ENCODE measurements at places on chromosomes 7 and 10.

DNA sequence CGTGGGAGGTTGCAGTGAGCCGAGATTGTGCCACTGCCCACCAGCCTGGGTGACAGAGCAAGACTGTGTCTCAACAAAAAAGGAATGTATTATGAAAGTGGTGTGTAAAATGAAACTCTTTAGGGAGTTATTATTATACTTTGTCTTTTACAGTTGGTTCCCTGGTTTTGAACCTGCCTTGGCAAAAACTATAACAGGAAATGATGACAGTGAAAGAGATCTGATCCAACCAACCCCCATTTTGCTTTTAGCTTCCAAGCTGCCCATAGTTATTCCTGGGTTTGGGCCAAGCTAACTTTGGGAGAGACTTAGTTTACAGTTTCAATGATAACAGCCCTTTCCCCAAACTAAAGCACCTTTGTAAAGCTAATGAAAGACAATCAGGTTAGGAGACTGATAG, 34.1 kb upstream of the NMT2 start:
- DNase-seq: no peak

DNA sequence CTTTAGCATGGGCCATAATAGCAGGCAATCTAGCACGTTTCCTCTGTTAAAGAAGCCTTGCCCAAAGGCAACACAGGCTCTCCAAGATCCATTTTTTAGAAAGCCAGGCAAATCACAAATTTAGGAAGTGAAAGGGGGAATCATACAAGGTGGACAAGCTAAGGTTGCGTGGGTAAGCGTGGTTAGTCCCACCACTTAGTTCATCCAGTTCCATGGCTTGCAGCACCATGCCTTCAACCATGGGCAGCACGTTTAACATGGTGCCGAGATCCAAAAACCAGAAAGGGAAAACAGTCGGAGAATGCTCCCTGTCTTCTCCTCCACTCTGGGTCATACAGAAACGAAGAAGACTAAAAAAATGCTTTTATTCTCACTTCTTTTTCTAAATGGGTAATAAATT, 234.4 kb upstream of the IMMP2L start:
- DNase-seq: no peak

- no peak for DNase-seq
Measured at GRCh38 chr7:156031679-156032478, 219.6 kb upstream of the SHH start.

DNA sequence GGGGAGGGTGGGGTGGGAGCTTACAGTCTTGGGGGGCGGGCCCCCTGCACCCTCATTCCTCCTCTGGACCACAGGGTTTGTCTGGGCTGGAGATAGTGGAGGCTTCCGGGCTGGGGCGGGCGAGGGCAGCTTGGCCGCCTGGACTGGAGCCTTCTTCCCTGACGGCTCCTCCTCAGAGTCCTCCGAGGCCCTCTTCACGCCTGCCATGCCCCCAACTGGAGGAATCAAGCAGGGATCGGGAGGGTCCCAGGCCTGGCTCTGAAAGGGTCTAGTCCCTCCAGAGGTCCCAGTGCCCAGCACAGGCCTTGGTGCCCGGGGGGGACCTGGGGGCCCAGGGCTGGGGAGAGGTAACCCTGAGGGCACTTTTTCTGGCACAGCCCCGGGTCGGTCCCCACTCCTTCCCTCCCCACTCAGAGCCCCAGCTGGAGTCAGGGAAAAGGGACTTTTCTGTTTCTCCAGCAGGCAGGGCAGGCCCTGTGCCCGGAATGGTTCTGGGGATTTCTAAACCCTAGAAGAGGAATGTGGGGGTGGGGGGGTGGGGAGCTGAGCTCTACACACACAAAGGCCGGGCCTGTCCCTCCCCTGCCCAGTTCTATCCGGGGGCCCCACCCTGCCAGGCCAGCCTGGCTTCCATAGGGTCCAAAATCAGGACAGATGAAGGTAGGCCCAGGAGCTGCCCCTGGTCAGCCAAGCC, 11.6 kb downstream of the MICALL2 start:
- DNase-seq: no peak

DNA sequence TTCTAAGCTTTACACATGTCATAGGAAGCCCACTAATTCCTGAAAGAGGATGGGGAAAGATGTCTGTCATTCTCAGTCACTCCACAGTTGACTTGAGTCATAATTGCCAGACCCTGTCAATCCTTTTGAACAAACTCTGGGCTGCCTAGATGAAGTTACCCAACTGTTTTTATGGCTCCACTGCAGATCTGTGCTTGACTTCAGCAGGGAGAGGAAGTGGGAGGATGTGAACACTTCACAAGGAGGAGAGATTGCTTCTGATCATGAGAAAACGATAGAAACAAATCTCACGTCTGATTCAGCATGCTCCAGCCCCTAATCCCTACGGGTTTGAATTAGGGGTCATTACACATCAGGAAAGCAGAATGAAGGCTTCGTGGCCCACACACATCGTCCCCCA, 596.6 kb upstream of the CELF2 start:
- no peak for DNase-seq

DNA sequence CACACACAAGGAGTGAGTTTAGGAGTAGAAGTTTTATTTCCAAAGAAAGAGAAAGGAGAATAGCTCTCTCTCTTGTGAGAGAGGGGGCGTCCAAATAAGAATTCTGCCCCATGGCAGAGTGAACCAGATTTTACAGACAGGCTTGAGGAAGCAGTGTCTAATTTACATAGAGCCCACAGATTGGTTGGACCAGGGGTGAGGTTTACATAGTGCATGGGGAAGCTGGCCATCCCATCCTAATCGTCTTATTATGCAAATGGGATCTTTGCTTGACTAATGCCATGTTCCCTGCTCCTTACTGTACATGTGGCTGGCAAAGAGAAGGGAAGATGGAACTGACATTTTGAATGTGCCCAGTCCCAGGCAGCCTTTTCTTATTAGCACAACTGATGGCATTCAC, 60.0 kb upstream of the ACSM6 start:
- DNase-seq: no peak

DNA sequence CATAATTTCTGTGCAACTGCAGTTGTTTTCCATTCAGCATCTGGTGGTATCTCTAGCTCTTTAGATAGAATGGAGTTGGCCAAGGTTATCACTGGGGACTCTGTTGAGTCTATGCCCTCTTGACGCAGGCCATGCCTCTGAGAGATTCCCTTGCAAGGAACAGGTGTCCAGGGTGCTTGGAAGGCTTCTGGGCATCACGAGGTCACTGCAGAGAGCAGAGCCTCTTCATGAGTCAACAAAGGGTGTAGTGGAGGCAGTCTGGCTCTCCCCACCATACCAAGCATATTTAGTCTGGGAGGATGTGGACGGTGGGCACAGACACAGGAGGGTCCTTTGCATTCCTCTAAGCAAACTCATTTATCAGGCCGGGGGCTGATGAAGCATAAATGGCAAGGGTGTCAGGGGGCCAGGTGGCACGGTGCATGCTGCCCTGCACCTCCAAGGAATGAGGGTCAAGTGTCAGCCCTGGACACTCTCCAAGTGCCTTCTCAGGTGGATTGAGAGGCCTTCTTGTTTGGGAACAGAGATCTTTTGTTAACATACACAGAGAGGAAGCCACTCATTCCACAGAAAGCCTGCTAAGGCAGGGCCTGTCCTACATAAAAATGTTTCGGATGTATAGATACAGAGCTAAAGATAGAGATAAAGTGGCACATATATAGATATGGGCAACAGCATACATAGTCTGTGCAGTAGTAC, 328.6 kb downstream of the INHBA start:
- DNase-seq: no peak

GRCh38 chr10:113616244-113617074, 47.4 kb downstream of the NRAP start:
- no peak for DNase-seq

GRCh38 chr10:69009360-69009759, 20.8 kb downstream of the KIFBP start:
- no peak for DNase-seq

- no peak for DNase-seq
Measured at GRCh38 chr7:47878662-47879061, 69.6 kb downstream of the PKD1L1 start.

DNA sequence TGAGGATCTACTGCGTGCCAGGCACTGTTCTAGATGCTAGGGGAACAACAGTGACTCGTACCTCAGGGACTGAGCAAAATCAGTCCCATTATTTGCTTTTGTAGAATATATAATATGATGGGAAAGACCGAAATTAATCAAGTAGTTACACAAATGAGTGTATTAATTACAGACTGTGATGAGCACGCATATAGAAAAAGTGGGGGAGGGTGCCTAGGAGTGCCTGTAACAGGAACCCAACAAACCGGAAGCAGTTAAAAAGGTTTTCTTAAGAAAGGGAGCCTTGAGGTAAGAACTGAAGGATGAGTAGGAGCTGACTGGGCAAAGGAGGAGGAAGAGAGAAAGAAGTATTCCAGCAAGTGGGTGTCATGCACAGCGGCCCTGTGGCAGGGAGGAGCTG, 28.2 kb upstream of the IL6 start:
- DNase-seq: no peak

- DNase-seq: no peak
Measured at GRCh38 chr10:107732045-107732444, 567.5 kb upstream of the SORCS1 start.

DNA sequence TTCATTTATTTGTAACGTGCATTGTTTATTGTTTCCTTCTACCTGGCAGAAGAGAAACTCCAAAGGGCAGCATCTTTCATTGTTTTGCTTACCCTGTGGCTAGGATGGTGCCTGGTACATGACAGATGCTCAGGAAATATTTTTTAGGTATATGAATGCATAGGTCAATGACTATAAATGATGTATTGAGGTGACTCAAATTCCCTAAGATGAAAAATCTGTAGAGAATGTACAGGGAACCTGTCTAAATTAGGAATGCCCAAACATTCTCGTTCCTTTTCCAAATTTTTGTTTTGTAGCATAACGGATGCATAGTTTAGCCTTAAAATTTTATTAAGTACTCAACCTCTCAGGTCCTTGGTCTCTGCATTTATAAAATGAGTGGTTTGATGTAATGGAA, 71.6 kb downstream of the NRP1 start:
- no peak for DNase-seq

DNA sequence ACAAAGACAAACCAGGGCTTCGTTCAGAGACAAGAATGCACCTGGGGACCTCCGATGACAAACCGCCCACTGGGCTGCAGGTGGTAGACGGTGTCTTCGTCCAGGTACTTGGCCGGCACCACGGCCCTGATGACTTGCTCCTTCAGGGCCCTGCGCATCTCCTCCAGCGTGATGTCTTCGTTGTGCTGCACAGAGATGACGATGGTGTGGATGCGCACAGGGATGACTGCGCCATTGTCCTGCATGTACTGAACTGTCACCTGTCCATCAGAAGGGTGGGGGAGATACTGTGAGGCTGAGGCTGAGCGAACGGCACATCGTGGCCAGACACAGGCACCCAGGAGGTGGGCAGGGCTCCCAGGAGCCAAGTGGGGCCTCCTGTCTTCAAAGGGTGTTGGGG, 13.1 kb downstream of the MAT1A start:
- no peak for DNase-seq

GRCh38 chr10:112949143-112949823, 764 bp upstream of the TCF7L2 start:
- no peak for DNase-seq

- DNase-seq: no peak
Measured at GRCh38 chr10:76942628-76943416, 694.8 kb downstream of the KCNMA1 start.

- no peak for DNase-seq
Measured at GRCh38 chr10:2137549-2138174, 400.3 kb upstream of the ADARB2 start.

DNA sequence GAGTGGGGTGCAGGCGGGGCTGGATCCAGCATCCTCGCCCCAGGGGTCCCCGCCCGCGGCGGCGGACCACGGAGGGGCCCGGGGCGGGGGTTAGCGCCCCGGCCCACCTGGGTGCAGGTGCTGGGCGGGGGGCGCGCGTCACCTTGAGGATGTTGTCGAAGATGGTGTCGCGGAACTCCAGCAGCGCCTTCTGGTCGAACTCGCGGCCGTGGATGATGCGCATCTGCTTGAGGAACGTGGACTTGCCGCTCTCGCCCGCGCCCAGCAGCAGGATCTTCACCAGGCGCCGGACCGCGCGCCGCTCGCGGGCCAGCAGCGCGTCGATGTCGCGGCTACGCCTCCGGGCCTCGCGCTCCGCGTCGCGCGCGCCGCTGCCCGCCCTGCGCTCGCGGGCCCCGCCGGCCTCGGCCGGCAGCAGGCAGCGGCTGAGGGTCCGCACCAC, 376 bp downstream of the GNA12 start:
- DNase-seq: no peak

GRCh38 chr7:2972835-2973161, 70.9 kb downstream of the CARD11 start:
- no peak for DNase-seq

- no peak for DNase-seq
Measured at GRCh38 chr7:50647286-50647980, 82.2 kb upstream of the DDC start.

DNA sequence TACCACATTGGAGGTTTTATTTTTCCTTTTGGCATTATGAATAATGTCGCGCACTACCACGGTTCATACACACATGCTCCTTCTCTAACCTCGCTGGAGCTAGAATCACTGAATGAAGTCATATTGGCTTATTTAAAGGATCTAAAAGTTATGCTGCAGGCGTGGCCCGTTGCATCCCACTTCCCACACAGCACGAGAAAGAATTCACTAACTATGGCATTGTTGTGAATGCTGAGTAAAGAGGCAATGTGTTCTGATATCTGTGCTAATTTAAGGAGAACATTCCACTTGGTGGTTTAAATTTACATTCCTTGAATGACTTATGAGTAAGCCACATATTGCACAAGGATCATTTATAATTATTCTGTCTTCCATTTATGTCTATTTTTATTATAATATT, 20.7 kb downstream of the TCERG1L start:
- no peak for DNase-seq

- DNase-seq: no peak
Measured at GRCh38 chr10:75105576-75106197, 5.8 kb upstream of the SAMD8 start.

GRCh38 chr10:119413093-119413453, 129.4 kb downstream of the RGS10 start:
- no peak for DNase-seq

DNA sequence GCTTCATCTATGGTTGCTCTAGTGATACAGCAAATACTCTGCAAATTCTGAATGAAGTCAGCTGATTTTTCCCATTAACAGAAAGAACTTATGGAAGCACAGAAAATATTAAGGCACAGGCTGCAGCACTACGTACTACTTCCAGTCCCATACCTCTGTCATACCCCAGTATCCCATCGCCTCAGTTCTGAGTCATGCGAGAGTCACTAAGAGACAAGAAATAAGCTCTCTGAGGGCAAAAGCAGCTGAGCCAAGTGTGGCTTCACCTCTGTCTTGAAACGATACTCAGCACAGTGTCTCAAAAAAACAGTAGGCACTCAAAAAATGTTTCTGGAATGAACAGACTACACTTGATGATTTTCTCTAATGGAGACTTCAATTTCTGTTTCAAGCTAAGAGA, 48.2 kb downstream of the EZH2 start:
- DNase-seq: no peak

DNA sequence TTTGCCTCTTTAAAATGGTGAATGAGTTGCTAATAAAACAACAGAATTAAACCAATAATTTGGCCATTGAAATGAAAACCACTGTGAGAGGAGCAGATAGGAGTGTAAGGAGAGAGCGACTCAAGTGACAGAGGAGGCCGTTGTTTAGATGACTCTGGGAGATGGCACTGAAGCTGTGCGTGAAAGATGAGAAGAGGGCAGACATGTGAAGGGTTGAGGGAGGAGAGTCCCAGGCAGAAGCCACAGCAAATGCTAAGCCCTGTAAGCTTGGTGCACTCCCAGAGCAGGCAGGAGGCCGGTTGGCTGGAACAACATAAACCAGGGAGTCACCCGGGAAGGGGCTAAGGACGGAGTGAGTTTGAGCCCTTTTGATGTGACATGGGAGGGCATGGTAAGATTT, 814 bp upstream of the OPALIN start:
- DNase-seq: no peak

All from central memory CD4-positive, alpha-beta T cell (primary cell).